ENCODE measurements at places on chromosomes 16 and 17.
A peak's percentile ranks its signal among the peaks of the same experiment; 100 is the strongest.

DNA sequence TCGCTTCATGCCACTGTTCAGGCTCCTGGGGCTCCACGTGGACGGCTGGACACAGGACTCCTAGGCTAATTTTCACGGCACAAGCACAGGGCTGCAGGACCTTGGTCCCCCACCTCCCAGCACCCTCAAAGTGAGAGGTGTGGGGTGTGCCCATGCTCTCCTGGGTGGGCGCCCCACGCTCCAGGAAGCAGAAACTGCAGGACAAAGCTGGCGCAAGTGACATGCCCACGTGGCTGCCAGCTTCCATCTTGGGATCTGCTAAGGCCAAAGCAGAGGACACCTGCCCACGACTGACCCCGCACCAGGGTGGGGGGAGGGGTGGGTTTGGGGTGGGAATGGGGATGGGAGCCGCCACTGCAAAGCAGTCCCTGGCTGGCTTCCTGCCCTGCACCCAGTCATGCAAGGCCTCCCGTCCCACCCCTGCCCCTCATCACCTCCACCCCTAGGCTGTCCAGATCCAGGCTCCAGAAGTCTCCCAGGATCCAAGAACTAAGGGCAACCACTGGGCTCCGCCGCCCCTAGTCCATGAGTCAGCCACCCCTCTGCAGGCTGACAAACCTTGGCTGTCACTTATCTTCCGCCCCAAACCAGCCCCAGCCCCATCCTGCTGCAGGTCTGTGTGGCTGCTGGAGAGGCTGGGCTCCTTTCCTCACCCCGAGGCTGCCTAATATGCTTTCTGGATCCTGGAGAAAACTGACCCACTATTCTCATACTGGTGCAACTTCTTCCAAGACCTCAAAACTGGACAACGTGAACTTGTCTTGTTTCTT is 11.1 kb downstream of the USP6 start:
- DNase-seq, result no peak

- no peak for DNase-seq
Measured at GRCh38 chr17:81027038-81027437, 7.9 kb upstream of the BAIAP2 start.

DNA sequence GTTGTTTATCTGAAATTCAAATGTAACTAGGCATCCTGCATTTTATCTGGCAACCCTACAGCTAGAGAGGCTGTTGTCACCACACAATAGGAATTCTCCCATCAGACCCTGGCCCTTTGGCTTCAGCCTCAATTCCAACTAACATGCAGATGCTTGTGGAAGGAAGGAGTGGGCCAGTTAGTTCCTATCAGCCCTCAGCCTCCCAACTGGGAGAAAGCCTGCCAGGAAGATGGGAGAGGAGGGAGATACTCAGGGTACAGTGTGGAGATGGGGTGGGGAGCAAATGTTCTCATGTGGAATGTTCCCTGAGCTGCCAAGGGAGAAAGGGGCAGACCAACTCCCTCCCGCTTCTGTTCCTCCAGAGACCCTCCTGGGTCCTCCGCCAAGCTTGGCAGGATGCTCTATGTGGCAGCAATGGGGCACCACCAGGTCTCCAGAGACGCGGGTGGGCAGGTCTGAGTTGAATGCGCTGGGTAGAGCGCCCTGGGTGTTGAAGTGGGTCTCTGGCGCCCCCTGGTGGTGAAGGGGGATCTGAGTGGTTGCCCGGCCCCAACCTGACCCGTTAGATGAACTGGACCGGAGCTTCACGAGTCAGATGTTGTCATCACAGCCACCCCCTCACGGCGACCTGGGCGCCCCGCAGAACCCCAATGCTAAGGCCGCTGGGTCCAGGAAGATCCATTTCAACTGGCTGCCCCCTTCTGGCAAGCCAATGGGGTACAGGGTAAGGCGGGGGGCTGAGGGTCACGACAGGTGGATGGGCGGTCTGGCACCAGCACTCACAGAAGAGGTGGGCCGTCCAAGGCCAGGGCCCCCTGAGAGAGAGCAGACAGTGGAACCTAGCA is 15.2 kb downstream of the GALK1 start:
- peak; percentile 81 for DNase-seq

GRCh38 chr16:47481698-47482374 is 20.7 kb downstream of the PHKB start:
- no peak for DNase-seq

DNA sequence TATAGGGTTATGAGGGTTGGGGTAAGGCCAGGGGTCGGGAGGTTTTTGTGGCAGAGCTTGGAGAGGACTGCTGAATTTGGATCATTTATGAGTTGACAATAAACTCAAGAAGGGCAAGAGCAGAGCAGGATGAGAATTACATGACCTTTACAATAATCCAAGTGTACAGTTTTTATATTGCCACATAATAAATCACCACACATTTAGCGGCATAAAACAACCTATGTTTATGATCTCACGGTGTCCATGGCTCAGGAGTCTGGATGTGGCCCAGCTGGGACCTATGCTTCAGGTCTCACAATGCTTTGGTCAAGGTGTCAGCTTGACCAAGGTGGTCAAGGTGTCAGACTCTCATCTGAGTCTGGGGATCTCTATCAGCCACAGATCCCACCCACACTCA is 118.3 kb upstream of the WSCD1 start:
- no peak for DNase-seq
